Endothelial cell of umbilical vein (primary cell): ENCODE measurements at places on chromosomes 3 and 15. TPM values are rescaled to one million over a fixed set of nuclear protein-coding genes. Genes with fewer than 3 reads are reported as not detected.

DNA sequence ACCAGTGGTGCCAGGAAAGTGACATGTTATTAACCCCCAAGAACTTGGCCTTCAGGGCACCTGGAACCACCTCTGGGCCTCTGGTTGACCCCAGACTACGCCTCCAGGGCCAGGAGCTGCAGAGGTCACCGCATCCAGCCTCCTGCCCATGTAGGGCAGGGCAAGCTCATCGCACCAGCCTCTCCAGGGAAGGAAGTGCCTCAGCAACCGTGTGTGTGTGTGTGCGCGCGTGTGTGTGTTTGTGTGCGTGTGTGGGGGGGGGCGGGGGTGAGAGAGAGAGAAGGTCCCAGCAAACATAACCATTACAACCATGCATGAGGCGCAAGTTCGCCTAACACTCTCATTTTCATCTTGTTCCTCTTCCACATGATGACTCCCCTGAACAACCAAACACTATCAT, 31.8 kb downstream of the RAB6B start:
- no peaks in the 10 kb centered on the region for H3K27me3 ChIP-seq
- H3K4me3 ChIP-seq, result no peak overlapping the region
- H3K4me1 ChIP-seq, result no peaks in the 10 kb centered on the region
- H3K36me3 ChIP-seq, result no peaks in the 10 kb centered on the region
- no peak for DNase-seq
- H3K27ac ChIP-seq, result no peak overlapping the region

TPRG1 gene
- 0.30 and 0.49 TPM in 2 replicates for polyA plus RNA-seq

- DNase-seq, result peak; percentile 77
- peaks cover 17% of the 10 kb centered on the region for H3K4me1 ChIP-seq
- H3K36me3 ChIP-seq, result no peaks in the 10 kb centered on the region
These were observed 27.1 kb downstream of the CGGBP1 start for GRCh38 chr3:88031642-88032077.

DNA sequence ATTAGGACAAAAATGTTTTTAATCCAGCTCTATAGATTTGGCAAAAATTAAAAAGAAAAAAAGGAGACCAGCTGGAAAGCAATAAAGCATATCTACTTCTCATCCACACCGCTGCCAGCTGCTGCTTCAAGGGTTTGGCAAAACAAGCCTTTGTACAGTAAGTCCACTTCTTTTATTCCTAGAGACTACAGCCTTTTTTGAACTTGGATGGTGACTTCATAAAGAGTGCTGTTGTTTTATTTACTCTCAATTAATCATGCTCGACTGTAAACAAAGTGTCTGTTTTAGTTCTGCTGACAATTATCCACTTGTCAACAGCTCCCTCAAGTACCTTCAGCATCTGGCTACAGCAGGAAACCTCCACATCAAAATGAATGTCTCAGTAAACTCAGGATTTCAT, 12.3 kb upstream of the FOXB1 start:
- H3K36me3 ChIP-seq, result no peaks in the 10 kb centered on the region
- no peak overlapping the region for H3K27ac ChIP-seq
- H3K27me3 ChIP-seq, result peaks cover 55% of the 10 kb centered on the region
- H3K4me1 ChIP-seq, result no peaks in the 10 kb centered on the region
- no peak overlapping the region for H3K4me3 ChIP-seq
- DNase-seq, result no peak

AGBL1 gene
- polyA plus RNA-seq, result not detected in 2 replicates

FES gene
- polyA plus RNA-seq, result 41.5 and 55.7 TPM in 2 replicates

- no peak for DNase-seq
- no peak overlapping the region for H3K27ac ChIP-seq
- no peak overlapping the region for H3K4me3 ChIP-seq
- no peaks in the 10 kb centered on the region for H3K36me3 ChIP-seq
- no peaks in the 10 kb centered on the region for H3K4me1 ChIP-seq
These were observed 553.7 kb downstream of the PDCD6IP start for GRCh38 chr3:34351882-34352777.

DNA sequence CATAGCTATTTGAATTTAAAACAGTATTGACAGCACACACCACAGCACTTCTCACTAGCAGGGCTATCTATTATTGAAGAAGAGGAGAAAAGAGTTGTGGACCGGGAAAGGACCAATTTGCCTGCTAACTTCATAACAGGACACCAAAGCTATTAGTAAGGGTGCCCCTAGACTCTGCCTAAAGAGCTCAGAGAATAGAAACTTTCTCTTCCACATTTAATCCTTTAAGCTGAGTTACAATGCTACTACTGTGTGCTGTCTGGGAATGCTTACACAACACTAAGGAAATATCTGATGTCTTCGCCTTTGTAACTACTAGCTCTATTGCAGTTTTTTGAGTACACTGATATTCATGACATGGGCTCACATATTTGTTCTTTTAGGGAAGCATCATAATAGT, 13.5 kb upstream of the AADAC start:
- no peaks in the 10 kb centered on the region for H3K27me3 ChIP-seq
- no peak overlapping the region for H3K4me3 ChIP-seq
- H3K4me1 ChIP-seq, result no peaks in the 10 kb centered on the region
- no peak overlapping the region for H3K27ac ChIP-seq
